ENCODE measurements at places on chromosomes 3 and 15.

DNA sequence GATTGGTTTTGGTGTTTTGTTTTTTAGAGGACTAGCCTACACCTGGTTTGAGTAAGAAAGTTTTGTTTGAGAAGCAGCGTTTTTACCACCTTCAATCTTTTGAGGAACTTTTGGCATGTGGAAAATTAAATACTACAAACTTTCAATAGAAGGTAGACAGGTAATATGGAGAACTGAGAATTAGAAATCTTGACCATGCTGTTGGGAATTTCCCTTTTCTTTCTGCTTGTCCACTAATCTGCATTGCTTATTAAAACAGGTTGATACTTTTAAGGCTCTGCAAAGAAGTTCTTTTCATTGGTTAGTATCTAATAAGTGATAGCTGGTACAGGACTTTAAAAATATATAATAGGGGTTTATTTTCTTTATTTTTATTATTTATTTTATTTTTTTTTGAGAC lies 31.9 kb downstream of the UBE2E1 start:
- DNase-seq = no peak

DNA sequence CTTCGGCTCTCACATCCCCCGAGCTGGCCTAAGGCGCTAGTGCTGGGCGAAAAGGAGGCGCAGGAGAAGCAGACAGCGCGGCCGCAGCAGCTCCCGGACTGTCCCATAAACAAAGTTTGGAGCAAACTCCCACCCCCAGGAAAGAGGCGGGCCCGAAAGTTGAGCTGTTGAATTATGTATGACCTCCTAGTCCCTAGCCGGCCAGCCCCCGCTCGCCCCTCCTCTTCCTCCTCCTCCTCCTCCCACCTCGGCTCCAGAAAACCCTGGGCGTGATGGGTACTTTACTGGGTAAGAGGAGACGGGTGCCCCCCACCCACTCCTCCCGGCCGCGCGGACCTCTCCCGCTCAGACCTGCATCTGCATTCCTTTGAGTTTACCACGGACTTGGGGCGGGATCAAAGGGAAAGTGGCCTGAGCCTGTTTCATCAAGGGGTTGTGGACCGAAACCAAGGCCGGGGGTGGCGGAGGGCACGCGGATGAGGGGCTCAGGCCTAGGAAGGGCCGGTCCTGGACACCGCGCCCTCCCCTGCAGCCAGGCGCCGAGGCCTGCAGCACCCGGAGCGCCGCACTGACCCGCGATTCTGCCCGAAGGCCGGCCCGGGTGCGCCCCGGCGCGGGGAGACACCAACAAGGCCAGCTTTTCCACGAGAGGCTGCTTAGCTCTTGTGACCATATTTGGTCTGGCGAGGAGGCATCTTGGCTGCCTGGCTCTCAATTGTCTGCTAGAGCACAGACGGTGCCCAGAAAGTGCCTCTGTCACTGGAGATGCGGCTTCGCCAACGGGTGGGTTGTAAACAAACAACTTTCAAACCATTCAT lies at the start of gene WWTR1:
WWTR1 (minus strand) TSS at position 100 of the 818 bp plus-strand sequence. CDS start 719 bp downstream, outside the sequence.
- peak; percentile 30 for DNase-seq

GRCh38 chr3:40771112-40771511 lies 246.4 kb downstream of the ZNF621 start:
- DNase-seq = no peak

DNA sequence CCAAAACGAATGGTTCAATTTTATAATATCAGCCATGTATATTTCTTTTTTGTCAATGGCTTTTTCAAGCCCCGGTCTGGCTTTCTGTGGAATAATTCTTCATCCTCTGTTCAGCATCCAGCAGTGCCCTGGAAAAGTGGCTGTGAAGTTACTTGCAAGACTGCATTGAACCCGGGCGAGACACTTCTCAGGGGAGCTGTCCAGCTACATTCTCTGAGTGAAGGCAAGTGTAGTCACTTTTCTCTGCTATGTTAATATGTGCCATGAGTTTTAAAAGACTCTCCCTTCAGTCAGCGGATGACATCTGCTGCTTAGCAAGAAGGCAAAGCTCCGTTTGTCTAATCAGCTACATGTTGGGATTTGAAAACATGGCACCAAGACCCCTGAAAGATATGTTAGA lies 81.3 kb upstream of the RGMA start:
- no peak for DNase-seq

- peak; percentile 27 for DNase-seq
Observed at GRCh38 chr15:74906067-74906449, 593 bp downstream of the FAM219B start.

DNA sequence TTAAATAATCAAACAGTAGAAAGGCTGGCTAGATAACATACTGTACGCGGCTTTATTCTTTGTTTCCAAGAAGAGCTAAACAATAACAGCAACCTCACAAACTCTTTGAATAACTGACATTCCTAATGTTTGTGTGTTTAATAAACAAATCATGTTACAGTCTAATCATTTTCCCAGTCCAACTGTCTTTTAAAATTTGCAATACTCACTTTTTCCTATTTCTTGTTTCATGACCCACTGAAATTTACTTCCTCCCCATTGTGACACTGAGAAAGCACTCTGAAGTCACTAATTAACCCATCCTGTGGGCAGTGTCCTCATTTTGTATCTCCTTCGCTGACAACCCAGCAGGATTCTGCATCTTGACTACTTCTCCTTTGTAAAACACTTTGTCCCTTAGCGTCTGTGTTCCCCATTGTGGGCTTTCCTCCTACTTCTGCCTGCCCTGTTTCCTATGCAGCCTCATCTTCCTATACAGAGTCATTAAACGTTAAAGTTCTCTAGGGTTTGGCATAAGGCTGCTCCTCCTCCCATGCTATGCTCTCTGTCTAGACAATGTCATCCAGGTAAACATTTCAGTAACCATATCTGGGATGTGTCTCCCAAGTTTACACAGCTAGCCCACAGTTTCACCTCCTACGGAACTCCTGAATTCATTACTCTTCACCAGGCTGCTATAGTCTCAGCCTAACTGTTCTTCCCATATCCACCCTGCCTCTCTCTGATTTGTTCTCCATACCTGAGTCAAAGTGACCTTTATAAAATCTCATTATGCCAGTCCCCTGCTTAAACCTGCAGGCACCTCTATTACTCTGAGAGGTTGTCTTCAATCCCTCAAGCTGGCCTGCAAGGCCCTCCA lies 148.9 kb downstream of the GREM1 start:
- DNase-seq = peak; percentile 4

DNA sequence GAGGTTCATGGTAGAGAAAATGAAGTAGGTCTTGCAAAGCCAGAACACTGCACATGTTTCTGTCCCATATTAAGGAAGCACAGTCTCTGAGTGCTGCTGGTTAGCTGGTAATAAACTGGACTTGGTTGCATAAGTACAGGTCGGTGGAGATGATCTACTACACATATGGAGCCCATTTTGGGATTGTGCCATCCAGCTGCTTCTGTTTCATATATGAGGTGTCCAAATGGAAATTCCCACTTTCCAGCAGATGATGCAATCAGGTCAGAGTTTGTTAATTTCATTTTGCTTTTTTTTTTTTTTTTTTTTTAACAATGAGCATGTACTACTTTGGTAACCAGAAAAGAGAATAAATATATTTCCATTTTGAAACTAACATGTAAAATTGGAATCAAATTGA lies 122.6 kb downstream of the SATB1 start:
- DNase-seq = no peak

DNA sequence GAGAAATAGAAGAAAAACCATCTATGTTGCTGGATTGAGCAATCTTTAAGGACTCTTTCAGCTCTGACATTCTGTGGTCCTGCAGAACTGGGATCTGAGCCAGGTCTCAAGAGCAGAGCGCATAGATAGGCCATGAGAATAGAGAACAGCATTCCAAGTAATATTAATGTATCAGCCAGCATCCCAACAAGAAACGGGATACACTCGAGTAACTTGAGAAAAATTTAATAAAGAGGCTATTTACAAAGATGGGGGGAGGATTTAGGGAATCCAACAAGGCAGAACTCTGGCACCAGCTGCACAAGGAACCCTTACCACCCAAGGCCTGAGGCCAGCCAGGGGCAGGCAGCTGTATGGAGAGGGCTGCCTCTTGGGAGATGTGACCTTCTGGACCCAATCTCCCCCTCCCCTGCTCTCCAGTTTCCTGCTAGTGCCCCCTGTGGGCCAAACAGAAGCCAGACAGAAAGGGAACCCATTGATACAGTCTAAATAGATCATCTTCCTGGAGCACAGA lies 8.2 kb downstream of the TMOD2 start:
- no peak for DNase-seq

All from CD4-positive, alpha-beta T cell treated with Interleukin-12 subunit alpha and Interleukin-12 subunit beta, for 1 hour (primary cell).